ENCODE measurements at places on chromosomes 7 and 10.

GRCh38 chr10:112002206-112002605, 181.4 kb downstream of the GPAM start:
- no peak for DNase-seq

DNA sequence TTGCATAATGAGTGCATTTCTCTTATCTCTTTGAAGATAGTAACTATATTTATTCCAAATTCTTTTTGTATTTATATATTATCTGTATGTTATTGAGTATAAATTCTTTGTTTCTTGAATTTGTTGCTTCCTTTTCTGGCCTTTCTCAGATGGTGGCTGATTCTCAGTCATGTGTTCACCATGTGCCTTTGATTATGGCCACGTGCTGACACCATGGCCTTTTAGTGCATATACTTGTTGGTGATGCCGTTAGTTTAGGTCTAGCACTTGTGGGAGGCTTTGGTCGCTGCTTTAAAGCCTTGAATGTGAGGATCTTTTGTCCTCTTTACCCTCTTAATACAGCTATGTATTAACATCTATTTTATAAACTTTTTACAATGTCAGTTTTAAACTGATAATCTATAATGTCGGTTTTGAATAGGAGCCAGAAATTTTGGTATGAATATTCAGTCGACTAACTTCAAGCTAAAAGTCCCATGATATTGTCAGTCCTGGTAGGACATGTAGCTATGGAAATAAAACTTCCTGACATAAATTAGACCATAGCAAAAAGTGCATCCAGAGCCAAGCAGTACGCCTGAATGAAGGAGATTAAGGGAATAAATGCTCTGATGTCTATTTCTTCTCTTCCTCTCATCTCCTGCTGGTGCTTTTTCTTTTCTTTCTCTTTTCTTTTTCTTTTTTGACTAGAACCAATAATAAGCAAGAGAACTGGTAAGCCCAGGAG, 130.3 kb downstream of the GNAI1 start:
- DNase-seq = no peak

GRCh38 chr7:116518961-116519360, 5.9 kb upstream of the CAV1 start:
- DNase-seq = no peak

GRCh38 chr7:145269418-145270161, 433.7 kb upstream of the TPK1 start:
- no peak for DNase-seq

- DNase-seq = no peak
Measured at GRCh38 chr7:38574086-38574485, 57.1 kb downstream of the AMPH start.

GRCh38 chr10:44395396-44395795, 10.5 kb upstream of the CXCL12 start:
- DNase-seq = no peak

DNA sequence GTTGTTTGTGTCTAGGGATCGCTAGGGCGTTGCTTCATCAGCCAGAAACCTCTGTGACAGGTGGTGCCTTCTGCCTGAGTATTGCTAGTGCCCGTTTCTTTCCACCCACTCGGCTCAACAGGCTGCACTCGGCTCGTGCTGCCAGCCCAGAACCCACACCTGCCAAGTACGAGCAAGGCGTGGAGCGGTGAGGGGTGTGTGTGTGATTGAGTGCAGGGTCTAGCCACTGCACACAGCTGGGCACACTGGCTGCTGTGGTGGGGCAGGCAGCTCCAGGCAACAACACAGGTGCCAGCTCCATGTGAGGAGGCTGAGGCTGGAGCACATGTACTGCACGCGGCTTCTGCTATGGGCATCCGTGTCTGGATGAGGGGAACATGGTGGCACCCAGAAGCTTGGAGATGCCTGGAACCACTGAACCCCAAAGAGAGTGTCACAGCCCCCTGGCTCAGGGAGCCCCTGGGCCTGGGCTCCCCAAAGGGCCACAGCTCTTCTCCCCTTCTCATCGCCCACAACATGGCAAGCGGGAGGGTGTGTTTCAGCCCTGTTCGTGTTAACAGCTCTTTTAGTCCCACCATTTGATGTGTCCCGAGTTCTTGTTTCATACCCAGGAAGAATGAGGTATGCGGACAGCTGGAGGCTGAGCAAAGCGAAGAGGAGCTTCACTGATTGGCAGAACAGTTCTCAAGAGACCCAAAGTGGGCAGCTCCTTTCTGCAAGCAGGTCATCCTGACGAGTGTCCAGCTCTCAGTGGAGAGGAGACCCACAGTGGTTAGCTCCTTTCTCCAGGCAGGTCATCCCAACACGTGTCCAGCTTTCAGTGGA, 78.1 kb downstream of the HDAC9 start:
- no peak for DNase-seq

DNA sequence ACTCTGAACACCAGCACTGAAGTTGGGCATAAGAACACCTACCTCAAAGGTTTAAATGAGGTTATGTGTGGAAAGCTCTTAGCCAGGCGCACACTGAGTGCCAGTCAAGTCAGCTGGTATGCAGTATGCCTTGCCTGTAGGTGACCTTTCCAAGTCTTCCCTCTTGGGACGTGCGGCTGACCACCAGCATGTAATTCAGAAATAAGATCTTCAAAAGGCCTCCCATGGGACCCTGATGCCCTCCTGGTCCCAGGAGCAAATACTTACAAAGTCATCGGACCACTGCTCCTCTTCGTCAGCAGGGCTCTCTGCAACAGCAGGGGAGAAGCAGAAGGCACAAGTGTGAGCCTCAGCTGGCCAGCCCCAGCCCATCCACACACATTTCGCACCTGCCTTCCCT, 40.8 kb downstream of the BLNK start:
- no peak for DNase-seq
